ENCODE measurements at places on chromosomes 11 and 22. TPM values are rescaled to one million over a fixed set of nuclear protein-coding genes. Genes with fewer than 3 reads are reported as not detected.

- no peaks in the 10 kb centered on the region for H3K36me3 ChIP-seq
- H3K27me3 ChIP-seq = no peaks in the 10 kb centered on the region
- H3K27ac ChIP-seq = no peak overlapping the region
- H3K4me1 ChIP-seq = no peaks in the 10 kb centered on the region
Measured at GRCh38 chr11:94649964-94650623, 82.9 kb downstream of the PIWIL4 start.

DNA sequence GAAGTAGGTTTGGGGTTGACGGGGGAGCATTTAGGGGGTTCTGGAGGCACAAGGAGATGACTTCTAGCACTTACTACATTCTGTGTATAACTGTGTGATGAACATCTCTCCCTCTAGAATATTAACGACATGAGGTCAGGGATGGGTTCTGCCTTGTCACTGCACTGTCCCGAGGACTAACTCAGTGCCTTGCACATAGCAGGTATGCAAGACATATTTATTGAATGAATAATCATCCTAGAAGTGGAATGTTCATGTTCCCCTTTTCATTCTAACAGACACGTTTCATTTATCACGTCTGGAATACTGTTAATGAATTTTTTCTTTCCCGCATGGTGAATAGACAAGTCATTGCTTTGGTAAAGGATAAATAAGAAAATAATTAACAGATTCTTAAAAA is 12.6 kb downstream of the SYT13 start:
- no peaks in the 10 kb centered on the region for H3K4me1 ChIP-seq
- no peak for DNase-seq
- no peak overlapping the region for H3K4me3 ChIP-seq
- H3K36me3 ChIP-seq = no peaks in the 10 kb centered on the region
- H3K27me3 ChIP-seq = peaks cover 49% of the 10 kb centered on the region

DNA sequence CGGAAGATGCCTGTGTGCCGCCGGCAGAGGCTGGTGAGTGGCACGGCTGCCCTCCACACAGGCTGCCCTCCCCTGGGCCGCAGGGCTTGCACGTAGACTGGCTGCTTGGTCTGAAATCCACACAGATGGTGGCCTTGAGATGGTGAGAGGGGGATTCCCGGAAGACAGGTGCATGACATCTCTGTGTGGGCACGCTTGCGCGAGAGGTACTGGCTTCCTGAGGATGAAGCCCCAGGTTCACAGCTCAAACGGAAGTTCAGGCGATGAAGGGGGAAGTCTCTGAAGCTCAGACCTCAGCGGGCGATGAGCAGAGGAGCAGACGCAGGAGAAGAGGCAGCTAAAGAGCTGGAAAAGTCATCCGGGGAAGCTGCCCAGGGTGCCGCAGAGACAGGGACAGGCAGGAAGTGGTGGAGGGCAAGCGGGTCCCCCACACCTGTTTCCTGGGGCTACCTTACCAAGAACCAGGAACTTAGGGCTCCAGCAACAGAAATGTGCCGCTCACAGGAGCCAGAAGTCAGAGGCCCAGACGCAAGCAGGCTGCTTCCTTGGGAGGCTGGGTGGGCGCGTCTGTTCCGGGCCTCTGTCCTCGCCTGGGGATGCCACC is 7.2 kb downstream of the CRELD2 start:
- peak overlapping the region; percentile 90 for H3K27ac ChIP-seq
- peak overlapping the region; percentile 70 for H3K4me3 ChIP-seq
- H3K36me3 ChIP-seq = peaks cover 7% of the 10 kb centered on the region
- peak; percentile 73 for DNase-seq

- DNase-seq = no peak
- peaks cover 17% of the 10 kb centered on the region for H3K36me3 ChIP-seq
- peaks cover 8% of the 10 kb centered on the region for H3K27me3 ChIP-seq
- no peak overlapping the region for H3K4me3 ChIP-seq
- H3K4me1 ChIP-seq = no peaks in the 10 kb centered on the region
- no peak overlapping the region for H3K27ac ChIP-seq
Measured at GRCh38 chr11:33742249-33742851, 6.1 kb upstream of the CD59 start.

DNA sequence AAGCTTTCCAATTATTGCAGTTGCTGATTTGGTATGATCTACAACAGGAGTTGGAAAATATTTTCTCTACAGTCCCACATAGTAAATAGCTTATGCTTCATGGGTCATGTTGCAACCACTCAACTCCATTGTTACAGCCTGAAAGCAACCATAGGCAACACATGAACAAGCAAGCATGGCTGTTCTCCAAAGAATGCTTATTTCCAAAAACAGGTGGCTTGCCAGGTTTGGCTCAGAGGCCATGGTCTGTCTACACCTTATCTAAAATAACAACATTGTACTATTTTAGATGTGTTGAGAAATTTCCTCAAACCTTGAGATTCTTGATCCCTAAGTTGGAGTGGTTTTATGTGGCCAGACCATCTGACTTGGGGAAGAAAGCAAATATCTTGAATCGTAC is 153.9 kb upstream of the MPPED2 start:
- no peak overlapping the region for H3K4me3 ChIP-seq
- no peaks in the 10 kb centered on the region for H3K36me3 ChIP-seq
- DNase-seq = no peak
- H3K27ac ChIP-seq = no peak overlapping the region
- H3K27me3 ChIP-seq = no peaks in the 10 kb centered on the region
- H3K4me1 ChIP-seq = no peaks in the 10 kb centered on the region

DNA sequence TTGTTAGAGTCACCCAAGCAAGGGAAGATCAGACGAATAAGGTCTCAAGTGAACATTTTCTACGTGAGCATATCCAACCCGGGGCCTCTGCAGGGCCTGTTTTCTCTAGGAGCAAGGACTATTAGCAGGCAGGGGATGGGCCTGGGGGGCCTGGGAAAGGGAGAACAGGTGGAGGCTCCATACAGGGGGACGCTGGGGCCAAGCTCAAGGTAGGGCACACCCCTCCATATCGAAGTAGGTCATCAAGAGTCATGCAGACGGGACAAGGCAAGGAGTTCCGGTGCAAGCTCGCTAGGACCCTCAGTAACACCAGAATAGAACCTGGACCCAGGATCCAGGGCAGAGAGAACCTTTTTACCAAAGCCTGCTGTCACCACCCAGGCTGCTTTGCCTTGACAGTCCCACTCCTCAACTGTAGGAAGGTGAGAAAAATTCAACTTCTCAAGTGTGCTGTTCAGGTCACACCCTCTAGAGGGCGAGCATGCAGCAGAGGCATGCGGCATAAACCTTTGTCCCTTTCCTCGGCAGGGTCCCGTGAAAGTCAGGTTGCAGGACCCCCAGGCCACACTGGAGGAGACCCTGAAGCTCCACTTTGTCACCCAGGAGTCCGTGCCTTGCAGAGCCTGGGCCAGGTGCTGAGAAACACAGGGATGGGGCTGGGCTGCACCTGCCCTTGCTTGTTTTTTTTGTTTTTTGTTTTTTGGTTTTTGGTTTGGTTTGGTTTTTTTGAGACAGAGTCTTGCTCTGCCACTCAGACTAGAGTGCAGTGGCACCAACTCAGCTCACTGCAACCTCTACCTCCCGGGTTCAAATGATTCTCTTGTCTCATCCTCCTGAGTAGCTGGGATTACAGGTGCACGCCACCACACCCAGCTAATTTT is 8.6 kb upstream of the APOBEC3B start:
- DNase-seq = peak; percentile 67
- H3K36me3 ChIP-seq = no peaks in the 10 kb centered on the region
- peaks cover 20% of the 10 kb centered on the region for H3K27me3 ChIP-seq

DNA sequence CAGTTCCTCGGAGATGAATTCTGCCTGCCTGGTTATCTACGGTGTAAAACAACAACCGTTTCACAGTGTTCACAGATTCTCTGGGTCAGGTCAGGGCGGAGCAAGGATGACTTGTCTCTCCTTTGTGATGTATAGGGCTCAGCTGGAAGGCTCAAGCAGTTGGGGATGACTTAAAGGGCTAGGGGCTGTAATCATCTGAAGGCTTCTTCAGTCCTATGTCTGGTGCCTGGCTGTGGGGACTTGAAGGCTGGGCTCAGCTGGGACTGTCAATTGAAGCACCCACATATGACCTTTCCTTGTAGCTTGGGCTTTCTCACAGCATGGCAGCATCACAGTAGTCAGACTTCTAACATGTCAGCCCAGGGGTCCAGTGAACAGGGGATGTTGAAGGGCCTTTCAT is 29.3 kb downstream of the EIF3F start:
- no peaks in the 10 kb centered on the region for H3K36me3 ChIP-seq
- H3K27ac ChIP-seq = no peak overlapping the region
- H3K27me3 ChIP-seq = peaks cover 52% of the 10 kb centered on the region
- no peak for DNase-seq
- H3K4me3 ChIP-seq = no peak overlapping the region
- H3K4me1 ChIP-seq = peaks cover 13% of the 10 kb centered on the region

- no peak for DNase-seq
- no peak overlapping the region for H3K4me3 ChIP-seq
- no peaks in the 10 kb centered on the region for H3K4me1 ChIP-seq
- no peaks in the 10 kb centered on the region for H3K36me3 ChIP-seq
Measured at GRCh38 chr11:133606124-133606523, 73.8 kb upstream of the OPCML start.

GRCh38 chr11:7612661-7613393 is 60.5 kb downstream of the CYB5R2 start:
- no peak overlapping the region for H3K4me3 ChIP-seq
- H3K4me1 ChIP-seq = no peaks in the 10 kb centered on the region

DNA sequence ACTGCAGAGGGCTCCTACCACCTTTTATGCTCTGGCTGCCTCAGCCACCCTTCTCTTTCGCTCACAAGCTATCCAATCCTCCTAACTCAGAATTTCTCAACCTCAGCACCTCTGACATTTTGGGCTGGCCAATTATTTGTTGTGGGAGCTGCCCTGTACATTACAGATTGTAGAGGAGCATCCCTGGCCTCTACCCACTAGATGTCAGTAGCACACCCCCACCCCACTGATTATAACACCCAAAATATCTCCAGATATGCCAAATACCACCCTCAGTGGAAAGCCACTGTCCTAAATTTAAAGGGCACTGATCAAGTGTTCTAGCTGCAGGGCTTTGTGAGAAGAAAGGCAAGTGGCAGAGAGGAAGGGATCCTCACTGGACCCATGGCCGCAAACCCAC is 443.1 kb downstream of the SOX6 start:
- H3K27me3 ChIP-seq = no peaks in the 10 kb centered on the region
- no peaks in the 10 kb centered on the region for H3K4me1 ChIP-seq
- H3K4me3 ChIP-seq = no peak overlapping the region
- DNase-seq = no peak
- no peak overlapping the region for H3K27ac ChIP-seq

- H3K27ac ChIP-seq = no peak overlapping the region
- no peak overlapping the region for H3K4me3 ChIP-seq
- H3K4me1 ChIP-seq = no peaks in the 10 kb centered on the region
- H3K36me3 ChIP-seq = no peaks in the 10 kb centered on the region
- DNase-seq = no peak
Measured at GRCh38 chr11:8601376-8602133, 7.5 kb upstream of the STK33 start.

DNA sequence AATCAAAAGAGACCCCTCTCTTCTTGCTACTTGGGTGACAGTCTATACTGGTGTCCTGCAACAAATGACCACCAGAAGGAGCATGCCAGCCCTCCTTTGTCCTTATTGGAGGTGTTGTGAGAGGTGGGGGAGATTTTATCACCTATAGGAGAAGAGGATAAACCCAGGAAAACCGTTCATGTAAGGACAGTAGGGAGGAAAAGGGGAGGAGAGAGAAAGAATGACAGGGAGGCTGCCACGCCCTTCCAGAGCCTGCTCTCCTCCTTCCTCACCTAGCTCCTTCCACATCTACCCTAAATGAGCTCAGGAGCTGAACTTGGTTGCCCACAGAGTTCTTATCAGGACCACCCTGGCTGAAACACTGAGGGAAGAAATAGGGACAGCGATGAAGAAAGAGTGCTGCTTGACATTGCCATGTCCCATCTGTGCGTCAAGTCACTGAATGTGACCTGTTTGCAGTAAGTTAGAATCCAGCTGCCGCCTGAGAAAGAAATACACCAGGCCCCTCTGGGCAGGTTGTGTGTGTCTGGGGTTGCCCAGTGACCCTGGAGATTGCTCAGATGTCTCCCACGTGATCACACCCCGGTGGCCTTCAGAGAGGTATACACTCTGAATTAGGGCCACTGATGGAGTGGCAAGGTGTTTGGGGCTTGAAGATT is 40.4 kb upstream of the ETS1 start:
- H3K36me3 ChIP-seq = peaks cover 8% of the 10 kb centered on the region
- peak; percentile 43 for DNase-seq
- H3K27me3 ChIP-seq = no peaks in the 10 kb centered on the region
- peak overlapping the region; percentile 71 for H3K27ac ChIP-seq
- H3K4me1 ChIP-seq = peaks cover 95% of the 10 kb centered on the region

GRCh38 chr11:42085736-42086135 is 626.3 kb upstream of the LRRC4C start:
- DNase-seq = no peak
- no peaks in the 10 kb centered on the region for H3K4me1 ChIP-seq
- no peaks in the 10 kb centered on the region for H3K27me3 ChIP-seq
- no peak overlapping the region for H3K27ac ChIP-seq
- no peak overlapping the region for H3K4me3 ChIP-seq

- no peak overlapping the region for H3K27ac ChIP-seq
- no peaks in the 10 kb centered on the region for H3K36me3 ChIP-seq
- H3K27me3 ChIP-seq = no peaks in the 10 kb centered on the region
- no peaks in the 10 kb centered on the region for H3K4me1 ChIP-seq
Measured at GRCh38 chr22:27564806-27565205, 236.8 kb downstream of the MN1 start.

- H3K36me3 ChIP-seq = no peaks in the 10 kb centered on the region
- DNase-seq = no peak
- no peak overlapping the region for H3K27ac ChIP-seq
- H3K4me1 ChIP-seq = no peaks in the 10 kb centered on the region
Measured at GRCh38 chr11:130614591-130614990, 166.1 kb downstream of the ADAMTS15 start.

DNA sequence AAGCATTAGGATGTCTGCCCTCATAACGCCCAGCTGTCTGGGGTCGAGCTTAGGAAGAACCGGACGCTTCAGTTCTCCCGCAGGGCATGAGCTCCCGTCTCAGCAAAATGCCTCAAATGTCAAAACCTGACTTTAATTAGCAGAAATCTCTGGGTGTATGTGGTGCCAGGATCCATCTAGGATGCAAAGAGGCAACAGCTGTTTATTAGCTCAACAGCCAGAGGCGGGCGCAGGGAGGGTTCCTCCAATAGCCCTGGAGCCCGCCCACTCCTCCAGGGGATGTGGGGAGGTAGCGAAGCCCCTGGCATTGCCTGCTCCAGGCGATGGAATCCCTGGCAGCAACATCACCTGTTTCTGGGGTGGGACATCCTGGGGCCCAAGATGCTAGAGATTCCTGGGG is 39.4 kb upstream of the RTL6 start:
- H3K4me1 ChIP-seq = no peaks in the 10 kb centered on the region
- H3K27me3 ChIP-seq = peaks cover 2% of the 10 kb centered on the region
- H3K27ac ChIP-seq = no peak overlapping the region
- no peak for DNase-seq
- no peak overlapping the region for H3K4me3 ChIP-seq

- peaks cover 29% of the 10 kb centered on the region for H3K36me3 ChIP-seq
- no peaks in the 10 kb centered on the region for H3K27me3 ChIP-seq
- peaks cover 63% of the 10 kb centered on the region for H3K4me1 ChIP-seq
- no peak overlapping the region for H3K4me3 ChIP-seq
- DNase-seq = no peak
- H3K27ac ChIP-seq = no peak overlapping the region
Measured at GRCh38 chr11:1760351-1761109, 3.2 kb downstream of the CTSD start.

- H3K27ac ChIP-seq = peak overlapping the region; percentile 88
- H3K4me1 ChIP-seq = peaks cover 52% of the 10 kb centered on the region
- H3K27me3 ChIP-seq = no peaks in the 10 kb centered on the region
- H3K36me3 ChIP-seq = peaks cover 4% of the 10 kb centered on the region
- peak overlapping the region; percentile 86 for H3K4me3 ChIP-seq
- DNase-seq = peak; percentile 79
Measured at GRCh38 chr11:65112546-65113360, 1.1 kb downstream of the TM7SF2 start.

The ZP1 gene
- total RNA-seq = not detected

The PDE2A gene
- 0.40 TPM for total RNA-seq

The PPP1CA gene
- 331 TPM for total RNA-seq

The SSTR3 gene
- total RNA-seq = 10.2 TPM

The TMPRSS13 gene
- 1.5 TPM for total RNA-seq

The TMEM86A gene
- total RNA-seq = 0.42 TPM

Measured in activated CD4-positive, alpha-beta T cell treated with anti-CD3 and anti-CD28 coated beads, Interleukin-2, amount 10 ng/mL, durations not matched to agents 7 days and 5 days (primary cell).